ENCODE measurements at places on chromosomes 4 and X.

DNA sequence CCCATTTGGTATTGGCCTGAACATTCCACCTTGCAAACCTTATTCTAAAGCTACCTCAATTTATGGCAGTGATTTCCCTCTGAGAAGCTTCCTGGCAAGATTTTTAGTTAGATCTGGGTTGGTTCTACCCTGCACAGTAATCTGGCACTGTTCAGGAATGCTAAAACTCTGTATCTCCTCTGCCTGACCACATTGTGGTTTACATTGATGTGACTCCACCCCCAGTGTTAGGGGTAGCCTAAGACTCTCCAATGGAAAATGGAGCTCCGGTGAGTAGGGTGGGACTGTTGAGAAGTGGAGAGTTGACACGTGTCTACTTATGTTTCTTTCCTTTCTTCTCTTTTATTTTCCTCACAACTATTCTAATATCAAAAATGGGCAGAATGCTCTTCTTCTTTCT, 45.4 kb downstream of the BMPR1B start:
- no peak for DNase-seq

- no peak for DNase-seq
Observed at GRCh38 chr4:184295206-184295605, 77.5 kb upstream of the ENPP6 start.

- DNase-seq = no peak
Observed at GRCh38 chr4:37430718-37431416, 186.3 kb downstream of the NWD2 start.

DNA sequence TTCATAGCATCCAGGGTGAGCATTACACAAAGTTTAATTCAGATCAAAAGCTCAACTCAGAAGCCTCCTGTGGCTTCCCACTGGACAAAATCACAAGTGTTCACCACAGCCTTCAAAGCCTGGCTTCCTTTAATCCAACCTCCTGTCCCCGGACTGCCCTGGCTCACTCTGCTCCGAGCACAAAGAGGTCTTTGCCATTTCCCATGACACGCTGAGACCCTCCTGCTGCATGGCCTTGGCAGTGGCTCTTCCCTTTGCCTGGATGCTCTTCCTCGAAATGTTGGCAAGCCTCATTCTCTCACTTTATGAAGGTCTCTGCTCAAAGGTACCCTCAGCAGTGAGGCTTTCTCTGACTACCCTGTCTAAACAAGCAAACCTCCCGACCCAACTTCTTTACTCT, 41.0 kb downstream of the LDB2 start:
- no peak for DNase-seq

DNA sequence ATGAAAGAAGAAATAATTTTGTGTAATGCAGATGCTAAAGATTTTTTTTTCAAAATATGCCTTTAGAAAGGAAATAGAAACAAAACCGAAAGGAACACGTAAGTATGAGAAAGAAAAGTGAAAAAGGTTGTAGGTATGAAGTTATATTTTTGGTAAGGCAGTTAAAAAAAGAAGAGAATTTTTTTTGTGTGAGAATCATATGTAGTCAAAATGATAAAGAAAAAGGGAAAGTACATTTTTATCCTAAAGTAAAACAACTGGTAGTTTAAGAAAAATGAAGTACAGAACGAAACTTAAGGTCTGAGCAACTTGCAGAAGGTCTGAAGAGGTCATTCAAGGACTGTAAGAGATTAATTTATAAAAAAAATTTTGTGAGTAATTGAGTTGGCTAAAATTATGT, 164.0 kb upstream of the TRAM1L1 start:
- no peak for DNase-seq
